Activated naive CD8-positive, alpha-beta T cell treated with anti-CD3 and anti-CD28 coated beads, Interleukin-2, amount 50 U/mL, for 24 hours (primary cell): ENCODE measurements at places on chromosomes 3 and 15.
A peak's percentile ranks its signal among the peaks of the same experiment; 100 is the strongest.

GRCh38 chr3:38227989-38228388 lies 37.6 kb upstream of the SLC22A13 start:
- no peak for DNase-seq

DNA sequence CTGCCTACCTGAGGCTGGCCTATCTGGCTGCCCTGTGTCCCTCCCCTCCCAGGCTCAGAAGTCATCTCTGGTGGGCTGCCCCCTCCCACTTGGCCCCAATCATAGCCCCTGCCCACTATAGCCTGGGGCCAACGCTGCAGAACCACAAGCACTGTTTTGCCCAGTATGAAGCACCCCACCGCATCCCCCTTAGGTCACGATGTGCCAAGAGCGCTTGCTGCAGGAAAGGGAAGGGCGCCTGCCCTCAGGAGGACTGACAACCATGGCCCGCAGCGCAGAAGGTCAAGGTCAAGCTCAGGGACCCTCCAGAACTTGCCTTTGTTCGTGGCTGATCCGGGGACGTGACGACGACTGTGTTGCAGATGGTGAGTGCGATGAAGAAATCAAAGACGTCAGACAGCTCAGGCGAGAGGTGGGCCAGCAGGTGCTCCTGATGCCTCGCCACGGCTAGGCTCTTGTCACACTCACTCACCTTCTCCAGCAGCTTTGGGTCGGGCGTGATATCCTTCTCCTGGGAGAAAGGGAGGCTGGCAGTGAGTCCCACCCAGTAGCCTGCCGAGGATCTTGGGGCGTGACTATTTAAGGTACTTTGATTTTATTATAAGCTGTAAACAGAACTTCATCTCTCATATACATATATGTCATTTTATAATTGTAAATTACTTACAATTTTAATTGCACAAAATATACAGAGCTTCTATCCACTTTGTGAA lies 146.6 kb downstream of the ATP10A start:
- DNase-seq, result no peak

DNA sequence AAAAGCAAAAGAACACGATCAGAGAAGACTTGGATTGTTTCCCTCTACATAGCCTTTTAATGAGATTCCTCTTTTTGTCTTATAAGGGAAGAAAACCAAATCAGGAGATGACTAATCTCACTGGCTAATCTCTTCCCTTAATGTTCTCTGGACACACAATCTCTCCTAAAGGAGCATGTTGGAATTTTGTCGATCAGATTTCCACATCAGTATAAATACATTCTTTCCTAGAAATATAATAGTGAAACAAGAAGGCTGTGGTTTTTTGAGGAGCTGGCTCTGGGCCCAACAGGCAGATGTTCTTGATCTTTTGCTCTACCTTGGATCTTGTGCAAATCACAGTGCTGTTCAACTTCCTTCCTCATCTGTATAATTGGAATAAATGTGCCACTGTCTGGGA lies 94.0 kb downstream of the GTPBP8 start:
- no peak for DNase-seq

DNA sequence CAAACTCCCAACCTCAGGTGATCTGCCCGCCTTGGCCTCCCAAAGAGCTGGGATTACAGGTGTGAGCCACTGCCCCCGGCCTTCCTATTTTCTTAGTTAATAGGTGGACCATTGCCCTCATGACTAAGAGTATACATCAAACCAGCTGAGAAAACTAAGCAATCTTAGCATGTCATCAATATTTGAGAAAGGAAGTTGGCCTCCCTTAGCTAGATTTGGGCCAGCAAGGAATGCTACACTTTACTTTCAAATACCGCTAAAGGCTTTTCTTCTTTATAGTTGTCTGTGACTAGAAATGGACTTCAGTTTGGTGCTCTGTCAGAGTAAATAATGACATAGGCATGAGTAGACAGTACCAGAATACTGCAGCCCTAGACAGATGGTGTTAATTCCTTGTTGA lies 199.3 kb downstream of the GAP43 start:
- DNase-seq, result no peak

- peak; percentile 44 for DNase-seq
Observed at GRCh38 chr3:151135541-151136337, 50.3 kb downstream of the MED12L start.

- DNase-seq, result peak; percentile 76
Observed at GRCh38 chr15:31483053-31483985, 156.7 kb downstream of the KLF13 start.

- no peak for DNase-seq
Observed at GRCh38 chr15:98025237-98025636, 64.7 kb downstream of the ARRDC4 start.
